ENCODE measurements at places on chromosomes 2 and 18. TPM values are rescaled to one million over a fixed set of nuclear protein-coding genes. Genes with fewer than 3 reads are reported as not detected.

IL37 gene
- not detected for total RNA-seq

DNA sequence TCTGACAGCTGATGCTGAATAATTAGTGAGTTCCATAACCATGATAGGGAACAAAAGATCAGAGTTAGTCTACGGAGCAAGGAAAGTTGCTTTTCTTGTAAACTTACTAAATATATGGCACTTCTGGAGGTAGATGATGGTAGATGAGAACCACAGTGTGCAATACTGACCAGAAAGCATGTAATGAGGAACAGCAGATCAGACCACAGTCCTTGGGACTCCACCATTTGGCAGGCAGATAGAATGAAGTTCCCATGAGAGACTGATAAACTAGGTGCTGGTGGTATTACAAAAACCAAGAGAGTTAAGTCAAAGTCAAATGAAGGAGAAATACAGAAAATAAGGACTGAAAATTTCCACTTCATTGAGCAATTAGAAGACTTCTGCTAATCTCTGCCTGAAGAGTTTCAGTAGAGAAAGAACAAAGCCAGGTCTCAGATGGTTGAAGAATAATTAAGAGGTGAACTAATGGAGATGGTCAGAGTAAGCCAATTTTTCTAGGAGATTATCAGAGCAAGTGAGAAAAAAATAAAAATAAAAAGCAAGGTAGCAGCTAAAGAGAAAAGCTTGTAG is 10.4 kb downstream of the CERKL start:
- no peak for DNase-seq

- DNase-seq: no peak
Observed at GRCh38 chr2:168169097-168169745, 78.2 kb downstream of the STK39 start.

DNA sequence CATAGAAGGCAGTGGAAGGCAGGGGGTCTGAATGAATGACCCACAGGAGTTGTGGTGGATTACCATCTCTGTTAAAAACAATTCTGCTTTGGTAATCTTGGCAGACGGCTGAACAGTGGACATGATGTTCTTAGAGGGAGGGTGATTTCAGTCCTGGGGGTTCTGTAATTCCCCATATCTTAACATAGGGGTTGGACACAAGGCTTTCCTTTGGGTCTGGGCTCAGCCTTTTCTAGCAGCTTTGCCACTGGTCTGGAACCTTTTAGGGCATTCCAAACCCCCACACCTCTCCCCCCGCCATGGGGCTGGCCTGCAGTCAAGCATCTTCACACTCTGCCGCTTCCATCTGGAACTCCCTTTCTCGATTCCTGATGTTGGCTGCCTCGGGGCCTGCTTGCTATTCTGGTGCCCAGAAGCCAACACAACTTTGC is 50.3 kb downstream of the RPL37A start:
- no peak for DNase-seq

DNA sequence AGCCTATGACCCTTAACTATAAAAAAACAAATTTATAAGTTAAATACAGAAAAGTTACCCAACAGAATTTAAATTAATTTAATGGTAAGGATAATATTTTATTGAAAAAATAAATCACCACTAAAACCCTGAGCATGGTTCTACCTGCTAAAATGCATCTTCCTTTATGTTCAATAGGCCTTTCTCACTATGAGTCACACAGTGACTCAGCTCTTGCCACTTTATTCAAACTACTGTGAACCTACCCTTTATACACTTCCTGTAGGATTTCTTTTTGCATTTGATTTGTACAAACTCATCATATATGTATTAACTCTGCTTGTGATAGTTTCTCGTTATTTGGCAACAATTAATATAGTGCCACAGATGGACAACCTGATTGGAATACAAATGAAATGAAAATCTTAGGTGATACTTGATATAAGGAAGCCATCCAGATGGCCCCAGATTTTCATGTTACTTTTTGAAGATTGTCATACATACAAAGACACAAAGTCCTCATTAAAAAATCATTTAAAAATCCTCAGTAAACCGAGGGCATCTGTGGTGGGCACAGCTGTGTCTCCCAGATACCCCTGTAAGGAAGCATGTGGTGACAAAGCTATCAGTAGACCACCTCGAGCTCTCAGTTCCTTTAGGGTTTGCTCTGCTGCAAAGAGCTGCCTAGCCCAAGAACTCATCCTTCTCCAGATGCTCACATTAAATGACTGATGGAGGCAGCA is 55.2 kb upstream of the COBLL1 start:
- DNase-seq: no peak

- no peak for DNase-seq
Observed at GRCh38 chr2:168603439-168603961, 147.4 kb downstream of the CERS6 start.
